ENCODE measurements at places on chromosomes 2 and 18.
A peak's percentile ranks its signal among the peaks of the same experiment; 100 is the strongest.

- no peaks in the 10 kb centered on the region for H3K36me3 ChIP-seq
- H3K4me3 ChIP-seq = no peak overlapping the region
- no peaks in the 10 kb centered on the region for H3K4me1 ChIP-seq
These were observed 11.3 kb upstream of the VRK2 start for GRCh38 chr2:58035352-58035751.

- DNase-seq = no peak
- no peaks in the 10 kb centered on the region for H3K36me3 ChIP-seq
- no peaks in the 10 kb centered on the region for H3K27me3 ChIP-seq
- no peak overlapping the region for H3K27ac ChIP-seq
- no peaks in the 10 kb centered on the region for H3K4me1 ChIP-seq
- no peak overlapping the region for H3K4me3 ChIP-seq
These were observed 81.2 kb downstream of the GBX2 start for GRCh38 chr2:236086971-236087465.

- H3K4me3 ChIP-seq = no peak overlapping the region
- H3K27me3 ChIP-seq = no peaks in the 10 kb centered on the region
- DNase-seq = no peak
- H3K4me1 ChIP-seq = peaks cover 21% of the 10 kb centered on the region
- H3K27ac ChIP-seq = peak overlapping the region; percentile 82
These were observed 26.2 kb downstream of the MCEE start for GRCh38 chr2:71103809-71104208.

DNA sequence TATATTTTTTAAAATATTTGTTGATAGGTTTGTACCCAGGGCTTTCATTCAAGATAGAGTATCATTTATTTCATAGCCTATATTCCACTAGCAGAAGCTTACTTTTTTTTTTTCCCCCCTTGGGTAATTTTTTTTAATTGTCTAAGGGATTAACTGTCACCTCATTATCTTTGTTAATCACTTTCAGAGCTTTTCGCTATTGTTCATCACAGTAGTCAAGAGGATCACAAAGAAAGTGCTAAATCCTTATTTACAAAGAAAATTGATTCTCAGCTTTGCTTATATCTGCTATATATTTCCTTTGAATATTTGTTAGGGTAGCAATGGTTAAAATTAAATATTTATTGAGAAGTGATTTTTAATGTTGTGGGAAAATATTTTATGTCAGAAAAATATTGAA lies 59.0 kb downstream of the CAMKMT start:
- no peak overlapping the region for H3K4me3 ChIP-seq
- DNase-seq = no peak
- no peaks in the 10 kb centered on the region for H3K27me3 ChIP-seq
- H3K4me1 ChIP-seq = no peaks in the 10 kb centered on the region

- no peaks in the 10 kb centered on the region for H3K4me1 ChIP-seq
- no peaks in the 10 kb centered on the region for H3K27me3 ChIP-seq
These were observed 733.7 kb upstream of the FAM98A start for GRCh38 chr2:34332813-34333212.

GRCh38 chr2:74702001-74702715 lies 48.1 kb downstream of the SEMA4F start:
- no peak overlapping the region for H3K4me3 ChIP-seq
- no peak overlapping the region for H3K27ac ChIP-seq
- no peak for DNase-seq
- peaks cover 19% of the 10 kb centered on the region for H3K4me1 ChIP-seq
- H3K27me3 ChIP-seq = no peaks in the 10 kb centered on the region

DNA sequence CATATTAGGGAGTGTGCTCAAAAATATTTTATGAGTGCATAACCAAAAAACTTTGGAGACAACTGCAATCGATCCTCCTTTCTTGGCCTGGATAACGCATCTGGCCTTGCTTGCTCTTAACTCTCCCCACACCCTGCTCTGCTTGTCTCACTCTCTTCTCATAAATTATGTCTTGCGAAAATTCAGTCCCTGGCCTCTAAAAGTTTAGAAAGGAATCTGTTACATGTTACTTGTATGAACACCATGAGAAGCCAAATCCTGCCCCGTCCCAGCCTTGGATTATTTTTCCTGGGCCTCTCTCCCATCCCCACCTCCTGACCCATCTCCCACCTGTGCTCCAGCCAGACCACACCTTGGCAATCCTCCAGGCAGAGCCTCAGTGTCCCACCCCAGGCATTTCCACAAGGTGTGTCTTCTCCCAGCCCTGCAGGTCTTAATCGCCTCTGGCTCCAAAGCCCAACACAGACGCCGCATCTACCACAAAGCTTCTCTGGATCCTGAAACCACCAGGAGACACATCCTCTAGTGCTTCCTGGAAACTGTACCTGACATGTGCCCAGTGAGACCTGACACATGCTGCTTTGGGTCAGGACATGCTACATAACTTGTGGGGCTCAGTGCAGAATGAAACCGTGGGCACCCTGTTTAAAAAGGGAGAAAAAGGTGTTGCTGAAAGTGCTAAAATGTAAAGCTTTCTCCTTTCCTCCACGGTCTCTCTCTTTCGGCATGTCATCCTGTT lies 99.6 kb upstream of the ST3GAL5 start:
- H3K36me3 ChIP-seq = no peaks in the 10 kb centered on the region
- peak overlapping the region; percentile 69 for H3K27ac ChIP-seq
- H3K4me1 ChIP-seq = no peaks in the 10 kb centered on the region
- DNase-seq = no peak
- H3K27me3 ChIP-seq = no peaks in the 10 kb centered on the region

GRCh38 chr2:69535817-69536241 lies 98.6 kb upstream of the NFU1 start:
- no peak overlapping the region for H3K27ac ChIP-seq
- DNase-seq = no peak
- no peaks in the 10 kb centered on the region for H3K27me3 ChIP-seq
- no peaks in the 10 kb centered on the region for H3K4me1 ChIP-seq
- peaks cover 94% of the 10 kb centered on the region for H3K36me3 ChIP-seq

DNA sequence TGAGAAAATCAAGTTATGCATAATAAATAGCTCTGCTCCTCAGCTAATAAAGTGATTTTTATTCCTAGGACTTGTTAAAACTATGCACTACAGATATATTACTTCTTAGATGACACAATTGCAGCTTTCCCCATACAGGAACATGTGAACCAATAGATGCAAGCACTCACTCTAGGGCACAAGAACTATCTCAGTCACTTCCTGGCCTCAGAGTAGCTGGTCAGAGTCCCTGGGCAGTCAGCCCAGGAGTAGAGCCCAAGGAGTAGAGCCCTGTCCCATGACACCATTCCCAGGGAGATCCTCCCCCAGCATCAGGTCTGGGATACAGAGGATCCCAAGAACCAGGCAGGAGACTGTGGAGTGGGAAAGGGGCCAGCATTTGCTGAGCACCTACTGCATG lies 2.7 kb downstream of the TNS1 start:
- H3K27ac ChIP-seq = no peak overlapping the region
- no peaks in the 10 kb centered on the region for H3K36me3 ChIP-seq
- no peak for DNase-seq
- H3K4me3 ChIP-seq = no peak overlapping the region

DNA sequence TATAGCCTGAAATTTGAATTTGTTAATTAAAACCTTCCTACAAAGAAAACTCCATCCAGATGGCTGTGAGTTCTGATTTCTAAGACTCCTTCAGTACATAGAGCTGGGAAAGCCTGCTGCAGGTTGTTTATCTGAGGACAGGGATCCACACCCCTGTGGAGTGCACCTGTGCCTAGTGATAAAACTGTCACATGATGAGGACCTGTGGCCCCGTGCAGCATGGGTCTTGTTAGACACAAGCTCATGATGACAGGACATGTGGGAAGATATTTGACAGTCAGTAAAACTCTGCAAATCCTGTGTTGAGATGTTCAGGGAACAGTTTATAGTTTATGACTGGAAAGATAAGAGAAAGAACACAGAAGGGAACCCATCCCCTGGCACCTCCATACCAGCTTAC lies 133.2 kb upstream of the TMEM18 start:
- H3K27ac ChIP-seq = no peak overlapping the region
- no peak overlapping the region for H3K4me3 ChIP-seq
- no peak for DNase-seq

Measured in esophagus squamous epithelium (tissue), 5 donors.